ENCODE measurements at places on chromosomes 13 and 19.

- no peak for DNase-seq
Measured at GRCh38 chr13:21501686-21502085, 42.6 kb upstream of the ZDHHC20 start.

DNA sequence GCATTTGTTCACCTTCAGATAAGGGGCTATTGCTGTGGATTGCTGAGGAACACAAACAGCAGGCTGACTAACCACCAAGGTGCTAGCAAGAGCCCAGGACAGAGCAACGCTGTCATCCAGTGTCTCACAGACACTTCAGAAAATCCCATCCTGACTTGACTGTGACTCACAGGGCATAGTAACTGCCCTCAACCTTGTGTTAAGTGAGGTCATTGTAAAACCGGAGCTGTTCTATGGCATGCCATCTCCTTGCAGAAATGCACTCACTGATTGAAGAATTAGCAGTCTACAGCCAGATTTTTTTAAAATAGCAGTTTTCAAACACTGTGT lies 51.1 kb downstream of the TNFRSF19 start:
- peak; percentile 17 for DNase-seq

DNA sequence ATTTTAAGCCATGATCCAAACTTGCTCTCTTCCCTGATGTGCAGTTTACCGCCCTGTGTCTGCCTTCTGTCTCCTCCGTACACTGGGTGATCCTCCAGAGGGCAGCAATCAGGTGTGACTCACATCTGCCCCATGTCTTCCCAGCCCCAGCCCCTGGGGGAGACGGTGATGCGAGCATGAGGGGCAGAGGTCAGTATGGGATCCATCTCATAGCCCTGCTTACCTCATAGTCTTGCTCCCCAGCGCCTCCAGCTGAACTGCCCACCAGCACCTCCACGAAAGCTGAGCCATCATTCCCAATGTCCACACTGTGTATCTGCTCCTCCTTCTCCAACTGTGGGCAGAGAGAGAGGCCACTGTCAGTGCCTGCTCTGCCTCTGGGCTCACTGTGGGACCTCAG lies 14.6 kb downstream of the XRCC1 start:
- DNase-seq = peak; percentile 23

GRCh38 chr13:94228763-94229162 lies 250.7 kb downstream of the DCT start:
- DNase-seq = no peak

GRCh38 chr13:111217641-111218040 lies 102.5 kb downstream of the ARHGEF7 start:
- no peak for DNase-seq

- DNase-seq = no peak
Measured at GRCh38 chr19:30256496-30256850, 115.7 kb upstream of the ZNF536 start.

DNA sequence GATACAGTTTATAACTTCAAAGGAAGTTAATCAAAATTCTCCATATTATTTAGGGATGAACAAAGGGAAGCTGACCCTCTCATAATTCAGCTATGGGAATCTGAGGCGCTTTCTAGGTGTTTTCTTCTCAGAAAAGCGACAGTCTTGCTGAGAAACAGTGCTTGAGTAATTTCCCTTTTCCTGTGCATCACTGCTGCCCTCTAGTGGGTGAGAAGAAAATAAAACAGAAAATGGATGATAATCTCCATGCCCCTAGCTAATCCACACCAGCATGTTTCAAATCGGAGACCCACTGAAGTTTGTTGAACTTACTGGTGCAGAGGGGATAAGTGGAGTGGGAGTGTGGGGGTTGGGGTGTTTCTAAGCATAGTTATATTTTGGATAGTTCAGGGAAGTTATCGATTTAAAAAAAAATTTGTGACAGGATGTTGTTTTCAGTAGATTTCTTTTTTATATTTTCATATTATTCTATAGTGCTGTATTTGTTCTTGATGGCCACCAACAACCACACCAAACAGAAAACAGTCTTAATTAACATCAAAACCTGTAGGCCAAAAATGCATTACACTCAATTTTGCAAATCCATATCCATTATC lies 21.4 kb downstream of the LCP1 start:
- DNase-seq = no peak

GRCh38 chr13:100724568-100724967 lies 50.0 kb upstream of the TMTC4 start:
- no peak for DNase-seq

GRCh38 chr13:73429701-73430100 lies 370.9 kb downstream of the KLF5 start:
- no peak for DNase-seq

GRCh38 chr13:37382146-37382545 lies 216.4 kb downstream of the POSTN start:
- no peak for DNase-seq

DNA sequence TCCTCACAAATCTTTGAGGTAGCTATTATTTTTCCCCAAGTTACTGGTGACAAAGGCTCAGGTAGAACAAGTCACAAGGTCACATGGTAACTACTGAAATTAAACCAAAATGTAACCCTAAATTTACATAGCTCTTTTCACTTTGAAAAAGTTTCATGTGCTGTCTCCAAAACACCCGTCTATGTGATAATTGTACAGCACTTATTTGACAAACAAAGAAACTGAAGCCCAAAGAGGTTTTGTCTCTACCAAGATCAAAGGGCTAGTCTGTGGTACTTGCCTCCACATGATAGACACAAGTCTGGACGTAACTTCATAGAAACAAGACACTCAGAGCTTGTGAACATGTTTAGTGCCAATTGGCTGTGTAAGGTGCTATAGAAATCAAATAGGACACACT lies 108.3 kb downstream of the SACS start:
- no peak for DNase-seq

DNA sequence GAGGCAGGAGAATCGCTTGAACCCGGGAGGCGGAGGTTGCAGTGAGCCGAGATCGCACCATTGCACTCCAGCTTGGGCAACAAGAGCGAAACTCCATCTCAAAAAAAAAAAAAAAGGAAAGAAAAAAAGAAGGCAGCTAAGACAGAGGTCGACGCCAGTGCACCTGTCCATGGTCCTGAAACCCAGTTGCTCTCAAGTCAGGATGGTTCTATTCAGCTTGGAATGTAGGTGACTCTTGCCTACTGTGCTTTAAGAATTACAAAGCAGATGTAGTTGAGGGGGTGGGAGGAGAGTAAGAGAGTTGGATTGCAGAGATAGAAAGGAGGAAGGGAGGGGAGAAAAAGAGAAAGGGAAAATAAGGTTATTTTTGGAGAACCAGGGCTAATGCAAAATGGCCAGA lies 18.7 kb downstream of the CACNG7 start:
- no peak for DNase-seq

DNA sequence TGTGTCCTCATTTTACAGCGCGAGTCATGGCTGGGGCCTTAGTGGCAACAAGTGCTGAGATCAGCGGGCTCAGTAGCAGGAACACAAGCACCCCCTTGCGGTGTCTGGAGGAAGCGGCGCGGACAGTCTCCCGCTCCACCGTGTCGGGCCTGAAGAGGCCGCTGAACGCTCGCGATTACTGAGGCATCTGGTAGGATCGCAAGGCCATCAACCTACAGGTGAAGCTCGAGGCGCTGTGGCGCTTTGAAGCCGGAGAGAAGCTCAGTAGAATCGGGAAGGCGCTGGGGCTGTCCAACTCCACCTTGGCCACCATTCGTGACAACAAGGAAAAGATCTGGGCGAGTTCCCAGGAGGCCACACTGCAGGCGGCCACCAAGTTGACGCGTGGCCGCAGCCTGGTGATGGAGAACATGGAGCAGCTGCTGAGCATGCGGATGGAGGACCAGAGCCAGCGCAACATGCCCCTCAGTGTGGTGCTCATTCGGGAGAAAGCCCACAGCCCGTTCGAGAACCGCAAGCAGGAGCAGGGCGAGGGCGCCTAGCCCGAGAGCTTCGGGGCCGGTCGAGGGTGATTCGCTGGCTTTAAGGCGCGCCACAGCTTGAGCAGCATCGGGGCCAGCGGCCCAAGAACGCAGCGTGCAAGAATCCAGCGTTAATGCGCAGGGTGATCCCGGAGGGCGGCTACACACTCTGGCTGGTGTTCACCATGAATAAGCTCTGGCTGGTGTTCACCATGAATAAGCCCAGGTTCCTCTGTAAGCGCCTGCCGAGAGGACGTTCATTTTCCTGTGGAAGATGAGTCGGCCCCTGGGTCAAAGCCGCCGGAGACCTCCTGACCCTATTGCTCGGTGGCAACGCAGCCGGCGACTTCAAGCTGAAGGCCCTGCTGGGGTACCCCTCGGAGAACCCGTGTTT lies 8.3 kb upstream of the MZF1 start:
- DNase-seq = peak; percentile 84

GRCh38 chr13:77457966-77458365 lies 77.5 kb upstream of the SCEL start:
- DNase-seq = no peak

- no peak for DNase-seq
Measured at GRCh38 chr13:35926859-35927530, 204.2 kb downstream of the DCLK1 start.

DNA sequence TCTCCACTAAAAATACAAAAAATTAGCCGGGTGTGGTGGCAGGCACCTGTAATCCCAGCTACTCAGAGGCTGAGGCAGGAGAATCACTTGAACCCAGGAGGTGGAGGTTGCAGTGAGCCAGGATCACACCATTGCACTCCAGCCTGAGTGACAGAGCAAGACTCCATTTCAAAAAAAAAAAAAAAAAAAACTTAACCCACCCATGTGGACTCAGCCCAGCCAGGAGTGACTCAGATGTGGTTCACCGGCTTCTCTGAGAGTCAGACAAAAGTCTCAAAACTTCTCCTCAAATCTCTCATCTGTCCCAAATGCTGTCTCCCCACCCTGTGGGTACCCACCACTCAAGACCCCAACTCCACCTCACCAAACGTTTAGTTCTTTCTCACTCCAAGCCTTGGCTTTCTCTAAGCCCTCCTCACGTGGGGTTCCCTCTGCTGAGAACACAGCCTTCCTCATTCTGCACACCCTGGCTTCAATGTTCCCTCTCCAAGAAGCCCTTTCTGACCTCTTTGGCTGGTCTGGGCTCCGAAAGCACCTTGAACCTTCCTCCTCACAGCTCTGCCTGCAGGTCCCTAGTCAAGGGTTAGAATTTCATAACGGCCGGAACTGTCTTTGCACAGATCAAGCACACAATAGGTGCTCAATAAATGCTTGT lies 11.1 kb upstream of the RAB3A start:
- DNase-seq = no peak

DNA sequence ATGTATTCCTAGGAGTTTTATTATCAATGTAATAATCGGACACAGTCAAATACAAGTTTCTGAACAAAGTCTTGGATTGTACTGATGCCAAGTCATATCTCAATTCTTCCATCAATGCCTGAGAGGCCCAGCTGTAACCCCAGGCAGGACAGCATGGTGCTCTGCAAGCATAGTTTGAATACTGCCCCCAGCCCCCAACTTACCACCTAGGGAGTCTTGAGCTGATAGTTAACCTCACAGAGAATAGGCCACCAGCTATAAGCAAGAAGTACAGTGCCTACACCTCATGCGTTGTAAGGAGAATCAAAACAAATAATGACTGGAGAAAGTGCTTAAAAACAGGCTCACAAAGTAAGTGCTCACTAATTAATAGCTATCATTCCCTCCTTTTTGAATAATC lies 2.7 kb downstream of the PROSER1 start:
- no peak for DNase-seq

DNA sequence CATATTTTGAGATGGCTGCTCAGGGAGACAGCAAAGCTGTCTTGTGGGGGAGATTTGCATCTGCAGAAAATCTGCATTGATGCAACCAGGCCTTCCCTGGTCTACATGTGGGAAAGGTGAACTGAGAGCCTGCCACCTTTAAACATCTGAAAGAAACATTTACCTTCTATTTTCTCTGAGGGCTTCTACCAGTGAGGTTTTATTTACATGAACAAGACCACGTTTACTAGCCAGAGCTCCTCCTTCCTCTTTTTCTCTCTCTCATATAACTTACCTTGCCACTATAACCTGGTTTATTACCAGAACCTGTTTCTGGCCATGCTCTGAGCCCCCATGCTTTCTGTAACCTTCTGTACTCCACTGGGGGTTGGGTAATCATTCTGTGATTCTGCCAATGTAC lies 14.4 kb upstream of the RUBCNL start:
- no peak for DNase-seq

DNA sequence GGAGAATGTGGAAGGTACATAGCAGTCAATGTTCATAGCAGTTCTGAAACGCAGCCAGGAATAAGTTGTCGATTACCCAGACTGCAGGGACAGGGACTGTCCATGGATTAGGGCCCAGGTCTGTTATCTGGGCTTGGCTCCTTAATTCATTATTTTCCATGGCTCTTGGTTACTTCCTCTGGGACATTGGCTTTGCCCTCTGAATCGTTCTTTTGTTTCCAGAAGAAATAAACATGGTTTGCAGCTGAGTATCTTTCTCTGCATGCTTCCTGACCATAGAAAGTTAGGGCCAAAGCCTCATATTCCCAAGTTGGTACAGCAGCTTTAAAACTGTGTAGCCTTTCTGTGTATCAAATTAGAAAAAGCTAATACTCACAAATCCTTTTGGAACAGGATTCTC lies 121.7 kb upstream of the MAB21L1 start:
- no peak for DNase-seq

GRCh38 chr13:89212186-89212585 lies 1541.0 kb downstream of the SLITRK5 start:
- DNase-seq = no peak

DNA sequence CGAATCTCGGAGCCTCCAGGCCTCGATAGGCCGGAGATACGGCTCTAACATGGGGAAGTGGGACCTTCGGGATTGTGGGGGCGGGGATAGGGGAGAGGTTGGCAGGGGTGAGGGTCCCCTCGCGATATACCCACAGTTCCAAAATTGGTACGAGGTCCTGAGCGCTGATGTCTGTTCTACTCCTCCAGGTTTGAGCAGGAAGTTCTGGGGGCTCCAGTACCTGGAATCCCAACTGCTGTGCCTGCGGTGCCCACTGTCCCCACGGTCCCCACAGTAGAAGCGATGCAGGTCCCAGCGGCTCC lies 447 bp downstream of the RBM42 start:
- DNase-seq = no peak

GRCh38 chr13:106523576-106523975 lies 11.9 kb downstream of the EFNB2 start:
- DNase-seq = no peak

GRCh38 chr13:65940720-65941119 lies 1289.4 kb downstream of the PCDH9 start:
- DNase-seq = no peak

GRCh38 chr13:49185264-49185663 lies 34.9 kb upstream of the MLNR start:
- no peak for DNase-seq

GRCh38 chr13:41465241-41465847 lies 8.0 kb downstream of the RGCC start:
- DNase-seq = peak; percentile 71

- DNase-seq = peak; percentile 59
Measured at GRCh38 chr13:74134777-74135325, 647 bp upstream of the KLF12 start.

- no peak for DNase-seq
Measured at GRCh38 chr19:28940751-28941500, 272.0 kb downstream of the UQCRFS1 start.

- no peak for DNase-seq
Measured at GRCh38 chr13:92734068-92734467, 492.5 kb upstream of the GPC6 start.
